ENCODE measurements at places on chromosomes 7 and 10. TPM values are rescaled to one million over a fixed set of nuclear protein-coding genes. Genes with fewer than 3 reads are reported as not detected.

RGR gene
- total RNA-seq, result 0.36 TPM

TDRD1 gene
- total RNA-seq, result 0.85 TPM

VIM gene
- 952 TPM for total RNA-seq

SDK1 gene
- total RNA-seq, result 3.2 TPM

KIAA1549 gene
- 1.6 TPM for total RNA-seq

TAX1BP1 gene
- 139 TPM for total RNA-seq

ACTL6B gene
- total RNA-seq, result not detected

C7orf57 gene
- not detected for total RNA-seq

MLXIPL gene
- total RNA-seq, result 3.4 TPM

TRIL gene
- 2.5 TPM for total RNA-seq

PRKG1 gene
- 48.5 TPM for total RNA-seq

IGFBP1 gene
- not detected for total RNA-seq

A1CF gene
- total RNA-seq, result not detected

TMEM213 gene
- not detected for total RNA-seq

ABCB8 gene
- 22.6 TPM for total RNA-seq

GRCh38 chr7:14751461-14751860 is 151.1 kb downstream of the DGKB start:
- no peak for DNase-seq

DNA sequence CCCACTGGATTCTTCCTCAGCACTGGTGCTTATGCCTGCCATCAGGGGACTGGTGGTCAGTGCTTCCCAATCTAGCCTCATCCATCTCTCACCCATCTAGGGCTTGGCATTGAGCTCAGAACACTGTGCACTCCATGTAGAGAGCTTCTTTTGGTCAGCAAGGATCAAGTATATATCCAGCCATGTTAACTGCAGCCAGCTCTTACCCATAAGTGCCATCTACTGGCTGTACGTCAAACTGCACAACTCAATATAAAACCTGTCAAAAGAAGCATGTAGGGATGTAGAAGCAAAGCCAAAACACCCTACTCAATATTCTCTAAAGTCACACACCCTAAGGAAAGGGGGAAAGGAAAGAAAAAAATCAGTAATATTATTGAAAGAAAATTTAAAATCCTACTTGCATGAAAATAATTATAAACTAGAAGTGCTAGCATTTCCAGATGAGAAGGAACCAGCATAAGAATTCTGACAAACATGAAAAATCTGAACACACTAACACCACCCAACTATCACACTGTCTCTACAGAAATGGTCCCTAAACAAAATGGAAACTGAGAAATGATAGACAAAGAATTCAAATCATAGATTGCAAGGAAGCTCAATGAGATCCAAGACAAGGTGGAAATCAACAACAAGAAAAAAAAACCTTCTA is 531.1 kb upstream of the STEAP1 start:
- DNase-seq, result no peak

GRCh38 chr7:155874010-155874409 is 61.7 kb upstream of the SHH start:
- no peak for DNase-seq

DNA sequence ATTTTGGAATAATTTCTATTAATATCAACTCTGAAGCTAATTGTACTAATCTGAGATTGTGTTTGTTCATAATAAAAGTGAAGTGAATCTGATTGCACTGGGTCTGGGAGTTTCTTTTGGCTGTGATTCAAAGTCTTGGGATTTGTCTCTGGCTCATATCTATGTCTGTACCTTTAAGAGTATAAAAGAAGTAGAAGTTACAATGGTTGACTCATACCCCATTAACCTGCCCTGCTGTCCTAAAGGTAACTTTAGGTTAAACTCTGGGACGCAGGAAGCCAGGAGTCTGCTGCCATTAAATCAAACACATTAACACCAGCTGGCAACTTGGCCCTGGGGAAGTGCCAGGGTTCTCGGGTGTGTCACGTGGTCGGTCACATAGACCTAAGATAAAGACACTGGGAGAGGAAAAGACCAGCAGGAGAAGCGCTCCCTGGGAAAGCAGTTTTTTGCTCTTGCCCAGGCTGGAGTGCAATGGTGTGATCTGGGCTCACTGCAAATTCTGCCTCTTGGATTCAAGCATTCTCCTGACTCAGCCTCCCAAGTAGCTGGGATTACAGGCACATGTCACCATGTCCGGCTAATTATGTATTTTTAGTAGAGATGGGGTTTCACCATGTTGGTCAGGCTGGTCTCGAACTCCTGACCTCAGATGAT is 17.8 kb downstream of the SCD start:
- peak; percentile 91 for DNase-seq

DNA sequence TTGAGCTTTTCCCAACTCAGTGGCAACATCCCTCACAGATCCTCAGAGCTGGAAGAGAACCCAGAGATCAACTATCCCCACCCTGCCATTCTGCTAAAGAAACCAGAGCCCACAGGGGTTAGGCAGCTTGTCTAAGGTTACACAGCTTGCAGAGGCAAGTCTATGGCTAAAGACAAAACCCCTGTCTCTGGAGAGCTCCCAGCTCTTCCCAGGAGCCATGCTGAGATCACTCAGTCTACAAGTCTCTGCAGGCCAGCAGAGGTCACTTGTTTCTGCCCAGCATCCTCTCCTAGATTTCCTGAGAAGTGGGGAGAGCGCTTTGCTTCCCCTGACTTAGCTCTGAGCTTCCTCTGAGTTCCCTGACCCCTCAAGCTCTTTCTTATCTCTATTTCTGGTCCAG is 28.5 kb upstream of the LOXL4 start:
- no peak for DNase-seq

DNA sequence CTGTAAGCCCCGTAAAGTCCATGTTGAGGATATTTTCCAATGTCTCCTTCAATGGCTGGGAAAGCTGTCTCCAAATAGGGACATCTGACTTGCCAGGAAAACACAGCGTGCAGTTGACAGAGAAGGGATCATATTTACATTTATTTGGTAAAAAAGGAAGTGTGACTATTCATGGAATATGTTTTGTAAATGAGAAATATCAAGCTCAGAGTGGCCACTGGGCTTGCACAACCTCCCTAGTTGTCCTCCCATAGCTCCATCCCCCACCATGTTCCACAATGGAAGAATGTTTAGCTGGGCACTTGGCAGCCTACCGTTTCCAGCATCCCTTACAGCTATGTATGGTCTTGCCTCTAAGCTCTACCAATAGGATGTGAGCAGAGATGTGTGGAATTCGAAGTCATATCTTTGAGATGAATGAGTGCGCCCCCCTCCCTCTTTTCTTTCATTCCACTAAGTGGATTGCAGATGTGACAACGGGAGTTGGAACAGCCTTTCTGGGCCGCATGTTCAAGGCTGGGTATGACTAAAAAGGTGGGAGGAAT is 306.6 kb upstream of the ZMIZ1 start:
- no peak for DNase-seq

- no peak for DNase-seq
Measured at GRCh38 chr10:68871105-68871711, 29.9 kb upstream of the DDX50 start.

GRCh38 chr7:732094-732541 is 5.0 kb upstream of the PRKAR1B start:
- DNase-seq, result peak; percentile 75

- no peak for DNase-seq
Measured at GRCh38 chr7:82705517-82706260, 262.1 kb upstream of the CACNA2D1 start.

- DNase-seq, result no peak
Measured at GRCh38 chr7:19939746-19940145, 166.3 kb upstream of the TMEM196 start.

GRCh38 chr7:101678658-101679057 is 49.6 kb upstream of the MYL10 start:
- DNase-seq, result peak; percentile 45

DNA sequence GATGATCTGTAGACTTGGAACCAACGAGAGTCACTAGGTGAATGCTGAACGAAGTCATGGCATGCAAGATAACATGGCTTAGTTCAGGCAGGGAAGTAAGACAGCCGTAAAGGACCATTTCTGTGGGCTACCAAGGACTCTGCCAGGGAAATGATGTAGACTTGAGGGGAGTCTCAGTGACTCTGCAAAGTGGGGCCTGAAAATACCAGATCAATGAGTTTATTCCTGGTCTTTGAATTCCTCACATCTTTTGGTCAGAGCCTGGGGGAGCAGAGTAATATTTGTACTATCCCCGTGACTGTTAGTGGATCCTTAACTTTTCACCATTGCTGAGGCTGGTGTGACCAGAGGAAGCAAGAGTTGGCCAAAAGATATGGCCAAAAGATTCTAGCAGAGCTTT is 60.7 kb upstream of the INHBA start:
- no peak for DNase-seq

- DNase-seq, result no peak
Measured at GRCh38 chr10:7697426-7697825, 5.7 kb upstream of the ITIH2 start.

GRCh38 chr10:10677479-10677878 is 340.2 kb upstream of the CELF2 start:
- DNase-seq, result peak; percentile 83

DNA sequence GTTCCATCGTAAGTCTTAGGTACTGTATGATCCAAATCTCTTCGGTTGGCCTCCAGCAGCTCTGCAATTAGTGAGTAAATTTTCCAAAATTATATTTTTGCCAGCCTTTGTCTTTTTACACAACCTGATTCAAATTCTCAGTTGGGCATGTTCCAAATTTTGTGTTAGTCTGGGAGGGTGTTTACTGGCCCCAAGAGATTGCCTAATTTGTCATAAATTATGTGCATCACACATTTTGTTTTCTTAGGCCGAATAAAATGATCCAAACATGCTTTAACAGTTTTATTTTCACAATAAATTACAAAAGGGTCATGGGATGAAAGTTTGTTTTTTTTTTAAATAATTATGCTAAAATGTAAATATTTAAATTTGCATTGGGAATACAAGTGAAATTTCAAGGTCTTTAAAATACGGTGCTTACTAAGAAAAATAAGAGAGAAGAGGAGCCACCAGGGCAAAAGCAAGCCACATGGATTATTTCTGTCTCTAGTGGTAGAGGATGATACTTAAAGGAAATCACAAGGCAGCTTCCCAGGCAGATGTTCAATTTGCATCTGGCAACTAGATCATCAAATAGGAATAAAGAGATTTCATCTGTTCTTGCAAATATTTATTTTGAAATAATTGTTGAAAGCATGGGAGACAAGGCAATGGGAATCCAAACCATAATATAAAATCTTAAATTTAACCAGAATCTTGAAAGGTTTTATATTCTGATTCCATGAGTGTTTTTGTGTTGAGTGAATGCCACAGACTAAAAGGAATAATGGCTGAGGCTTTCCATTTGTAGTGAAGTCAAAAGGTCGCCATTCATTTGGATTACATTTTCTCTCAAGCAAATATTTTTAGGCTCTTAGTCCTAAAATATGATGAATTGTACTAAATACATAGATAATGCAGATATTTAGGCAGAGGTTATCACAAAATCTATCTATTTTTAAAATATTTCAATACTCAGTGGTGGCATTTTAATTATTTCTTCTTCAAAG is 111.1 kb downstream of the MDFIC start:
- DNase-seq, result no peak

GRCh38 chr7:30285067-30285535 is 704 bp downstream of the ZNRF2 start:
- peak; percentile 80 for DNase-seq

- DNase-seq, result no peak
Measured at GRCh38 chr10:103648251-103648635, 154.7 kb downstream of the NEURL1 start.

GRCh38 chr10:91163869-91164474 is 56.5 kb upstream of the PCGF5 start:
- DNase-seq, result peak; percentile 80

- DNase-seq, result peak; percentile 14
Measured at GRCh38 chr7:1516586-1517251, 12.5 kb upstream of the INTS1 start.

- DNase-seq, result no peak
Measured at GRCh38 chr7:4269086-4269485, 413.0 kb upstream of the FOXK1 start.

- DNase-seq, result no peak
Measured at GRCh38 chr7:7585241-7585928, 18.7 kb downstream of the MIOS start.

- no peak for DNase-seq
Measured at GRCh38 chr7:36391436-36392198, 2.0 kb downstream of the ANLN start.

DNA sequence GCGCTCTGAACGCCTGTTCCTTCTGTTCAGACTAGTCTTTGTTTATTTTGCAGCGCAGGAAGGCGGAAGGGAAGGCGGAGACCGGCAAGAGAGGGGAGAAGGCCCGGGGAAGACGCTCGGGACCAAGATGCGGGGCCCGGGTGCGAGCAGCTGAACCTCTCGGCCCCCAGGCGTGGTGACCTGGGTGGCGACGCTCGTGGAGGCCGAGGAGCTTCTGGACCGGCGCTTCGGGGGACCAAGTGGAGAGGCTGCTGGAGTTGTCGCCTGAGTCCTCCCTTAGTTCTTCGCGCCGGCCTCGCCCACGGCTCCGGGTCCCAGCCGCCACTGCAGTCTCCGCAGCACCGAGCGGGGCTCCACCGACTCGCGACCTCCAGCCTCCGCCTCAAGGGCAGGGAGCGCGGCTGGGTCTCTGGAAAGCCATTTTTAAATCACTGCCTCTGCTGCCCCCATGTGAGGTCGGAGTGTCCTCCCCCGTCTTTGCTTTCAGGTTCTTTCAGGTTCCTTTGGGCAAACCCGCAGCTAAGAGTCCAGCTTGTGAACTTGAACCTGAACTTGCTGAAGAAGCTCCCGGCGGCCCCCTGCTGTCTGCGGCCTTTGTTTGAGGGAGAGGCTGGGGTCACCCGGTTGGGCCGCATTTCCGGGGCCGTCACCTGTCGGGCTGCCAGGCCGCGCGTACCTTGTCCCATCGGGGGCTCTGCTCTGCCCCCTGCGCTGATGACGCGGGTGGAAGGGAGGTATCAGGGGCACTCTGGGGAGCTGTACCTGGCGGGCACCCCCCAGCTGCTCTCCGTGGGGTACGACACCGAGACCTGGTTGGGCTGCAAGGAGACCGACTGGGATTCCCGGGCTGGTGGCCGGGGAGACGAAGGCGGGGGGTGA is 136.0 kb downstream of the KIF20B start:
- DNase-seq, result peak; percentile 66

Data from right cardiac atrium (tissue), 5 donors.